ENCODE measurements at places on chromosomes 7 and 10.
A peak's percentile ranks its signal among the peaks of the same experiment; 100 is the strongest.

GRCh38 chr7:87797395-87797794 is 78.8 kb downstream of the SLC25A40 start:
- no peak for DNase-seq

DNA sequence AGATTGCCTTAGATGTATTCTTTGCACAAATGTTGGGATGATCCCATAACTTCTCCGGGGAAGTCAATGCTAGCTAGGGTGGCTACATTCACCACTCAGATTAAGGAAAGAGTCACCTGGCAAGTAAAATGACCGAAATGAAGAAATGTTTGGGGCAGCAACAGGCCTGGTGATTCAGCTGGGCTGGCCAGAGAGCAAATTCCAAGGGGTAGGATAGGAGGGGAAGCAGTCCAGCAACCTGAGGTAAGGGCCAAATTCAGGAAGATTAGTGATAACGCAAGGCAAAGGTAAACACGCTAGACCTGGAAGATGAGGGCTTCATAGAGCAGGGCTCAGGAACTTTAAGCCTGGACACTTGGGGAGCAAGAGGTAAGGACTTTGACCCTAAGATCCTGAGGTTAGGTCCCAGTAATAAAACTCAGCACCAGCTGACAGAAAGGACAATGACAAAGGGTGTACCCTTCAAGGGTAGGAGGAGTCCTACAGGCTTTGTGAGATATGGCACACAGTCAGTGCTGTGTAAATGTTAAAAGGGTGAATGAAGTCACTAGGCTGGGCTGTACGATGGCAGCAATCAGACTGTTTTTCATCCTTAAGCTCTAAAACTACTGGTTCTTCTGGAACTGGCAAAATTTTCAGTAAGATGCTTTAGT is 22.7 kb upstream of the SMNDC1 start:
- DNase-seq, result no peak

- no peak for DNase-seq
These were observed 198.5 kb downstream of the PAXIP1 start for GRCh38 chr7:154804449-154804848.

DNA sequence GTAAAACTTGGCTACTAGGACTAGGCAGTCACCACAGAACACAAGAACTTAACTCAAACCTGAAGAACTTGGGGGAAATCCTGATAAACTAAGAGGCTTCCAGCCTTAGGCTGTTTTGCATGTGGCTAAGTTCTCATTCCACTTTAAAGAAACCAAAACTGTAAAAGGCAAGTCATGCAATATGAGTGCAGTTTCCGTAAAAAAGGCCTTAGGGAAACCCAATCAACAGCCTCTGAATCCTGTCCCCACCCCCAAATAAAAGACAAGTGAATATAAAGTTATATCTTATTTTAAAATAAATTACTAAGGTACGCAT is 95.1 kb downstream of the USP6NL start:
- DNase-seq, result no peak

DNA sequence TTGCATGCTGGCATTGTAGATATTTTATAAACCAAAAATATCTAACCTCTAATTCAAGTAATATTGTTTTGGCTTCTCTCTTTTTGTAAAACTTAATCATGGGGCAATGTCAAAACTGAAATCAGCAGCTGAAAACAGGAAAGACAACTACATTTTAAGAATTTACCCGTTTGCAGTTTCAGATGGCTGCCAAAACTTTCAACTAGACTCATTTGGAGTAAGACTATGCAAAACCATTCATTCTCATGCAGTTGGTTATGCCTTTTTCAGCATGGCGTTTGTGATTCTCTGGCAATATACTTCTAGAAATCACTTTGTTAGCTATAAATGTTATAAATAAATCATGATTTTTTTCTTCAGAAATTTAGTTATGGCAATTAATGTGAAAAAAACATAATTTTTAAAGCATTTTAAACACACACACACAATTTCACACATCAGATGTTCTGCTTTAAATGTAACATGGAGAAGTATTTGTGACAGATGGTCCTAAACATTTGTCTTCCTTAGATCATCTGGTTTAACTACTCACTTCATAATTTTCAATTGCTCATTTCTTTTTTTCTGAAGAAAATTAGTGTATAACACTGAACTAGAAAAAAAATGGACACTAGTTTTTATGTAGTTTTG is 116.4 kb downstream of the ITGB8 start:
- DNase-seq, result no peak

- DNase-seq, result peak; percentile 89
These were observed 3.7 kb downstream of the ELOVL3 start for GRCh38 chr10:102229810-102230263.

DNA sequence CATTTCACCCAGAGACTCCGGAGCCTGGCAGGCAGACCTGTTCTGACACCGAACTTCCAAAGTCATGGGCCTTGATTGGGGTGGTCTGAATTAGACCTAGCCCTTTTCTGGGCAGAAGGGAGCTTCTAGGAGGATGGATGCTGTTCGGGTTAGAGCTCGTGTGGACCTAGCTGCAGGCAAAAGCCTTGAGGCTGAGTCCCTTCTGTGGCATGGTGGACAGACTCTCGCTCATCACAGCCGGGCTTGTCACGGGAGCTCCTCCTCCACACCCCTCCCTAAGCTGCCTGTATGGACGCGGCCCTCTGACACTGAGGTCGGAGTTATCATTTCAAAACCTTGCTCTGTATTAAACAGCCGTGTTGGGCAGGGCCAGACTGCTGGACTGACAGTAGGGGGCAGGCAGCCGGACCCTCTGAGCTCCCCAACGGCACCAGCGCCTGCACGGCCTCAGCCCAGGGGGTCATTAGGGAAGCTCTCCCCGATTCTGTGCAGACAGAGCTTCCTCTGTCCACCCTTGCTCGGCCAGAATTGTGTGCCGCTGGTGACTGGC is 2.2 kb downstream of the IRF5 start:
- DNase-seq, result no peak

- DNase-seq, result no peak
These were observed 17.5 kb downstream of the CFAP69 start for GRCh38 chr7:90262438-90262837.

GRCh38 chr10:102741726-102742237 is 2.0 kb upstream of the WBP1L start:
- no peak for DNase-seq

DNA sequence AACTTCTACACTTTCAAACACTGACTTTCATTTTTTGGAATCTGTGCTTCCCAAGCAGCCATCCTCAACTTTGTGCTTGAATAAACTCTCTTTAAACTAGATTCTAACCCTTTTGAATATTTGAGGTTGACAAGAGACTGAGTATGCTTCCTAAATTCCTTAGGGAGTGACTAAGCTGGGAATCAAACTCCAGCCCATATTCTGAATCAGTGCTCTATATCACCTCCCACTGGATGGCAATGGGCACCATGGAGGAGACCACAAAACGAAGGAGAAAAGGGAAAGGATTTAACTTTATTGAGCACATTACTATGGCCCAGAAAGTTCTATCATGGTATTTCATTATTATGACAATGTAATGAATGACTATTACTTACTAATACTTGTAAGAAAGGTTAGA is 17.2 kb upstream of the SLC26A4 start:
- DNase-seq, result no peak

DNA sequence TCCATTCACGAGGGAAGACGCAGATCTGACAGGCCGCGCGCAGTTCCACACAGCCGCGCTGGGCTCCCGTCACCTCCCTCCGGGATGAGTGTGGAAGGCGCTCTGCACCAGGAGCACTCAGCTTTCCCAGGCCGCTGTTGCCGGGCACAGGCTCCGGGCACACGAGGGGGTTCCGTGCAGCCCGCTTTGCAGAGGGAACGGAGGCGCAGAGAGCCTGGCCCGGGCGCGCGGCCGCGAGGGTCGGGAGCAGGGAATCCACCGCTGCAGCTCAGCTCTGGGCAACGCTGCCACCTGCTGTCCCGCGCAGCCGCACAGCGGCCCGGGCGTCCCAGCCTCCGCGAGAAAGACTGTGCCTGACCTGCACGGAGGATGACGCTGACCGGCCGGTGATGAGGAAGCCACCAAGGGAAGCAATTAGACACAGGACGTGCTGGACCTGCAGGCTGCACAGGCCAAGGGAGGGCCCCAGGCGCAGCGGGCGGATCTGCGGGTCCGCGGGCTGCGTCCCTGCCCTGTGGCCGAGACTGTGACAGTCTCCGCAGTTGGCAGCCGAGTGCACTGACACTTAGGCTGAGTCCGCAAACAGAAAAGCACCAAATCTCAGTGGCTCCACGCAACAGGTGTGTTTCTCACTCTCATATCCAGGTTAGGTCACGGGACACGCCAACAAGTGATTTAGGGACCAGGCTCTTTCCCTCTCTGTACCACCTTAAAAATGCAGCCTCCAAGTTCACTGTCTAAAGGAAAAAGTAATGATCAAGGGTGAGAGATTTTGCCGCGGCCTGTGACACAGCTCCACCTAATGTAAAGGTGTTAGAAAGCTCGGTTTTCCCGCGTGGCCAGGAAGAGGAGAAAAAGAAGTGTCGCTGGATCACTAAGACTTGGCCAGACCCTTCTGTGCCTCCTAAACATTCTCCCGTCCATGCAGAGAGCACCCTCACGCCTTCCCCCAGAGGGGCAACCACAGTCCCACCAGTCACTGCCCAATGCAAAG is 94.5 kb downstream of the SEC61G start:
- DNase-seq, result no peak

GRCh38 chr10:30980951-30981616 is 50.6 kb downstream of the ZNF438 start:
- no peak for DNase-seq

DNA sequence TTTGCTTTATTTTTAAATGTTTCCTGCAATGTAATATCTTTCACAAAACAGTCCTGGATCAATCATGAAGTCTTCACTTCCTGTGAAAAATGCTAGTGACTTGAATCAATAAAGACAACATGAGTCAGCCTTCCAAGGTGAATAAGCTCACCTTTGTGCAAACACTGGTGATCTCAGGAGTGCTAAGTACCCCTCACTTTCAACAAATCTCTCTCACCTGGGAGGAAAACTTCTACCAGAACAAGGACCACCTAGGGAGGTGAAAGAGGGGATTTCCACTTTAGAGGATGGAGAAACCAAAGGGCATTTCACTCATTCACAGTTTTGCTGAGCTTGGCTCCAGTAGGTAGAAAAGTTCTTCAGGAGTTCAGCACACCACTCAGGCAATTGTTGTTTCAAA is 64.8 kb downstream of the CALD1 start:
- no peak for DNase-seq

DNA sequence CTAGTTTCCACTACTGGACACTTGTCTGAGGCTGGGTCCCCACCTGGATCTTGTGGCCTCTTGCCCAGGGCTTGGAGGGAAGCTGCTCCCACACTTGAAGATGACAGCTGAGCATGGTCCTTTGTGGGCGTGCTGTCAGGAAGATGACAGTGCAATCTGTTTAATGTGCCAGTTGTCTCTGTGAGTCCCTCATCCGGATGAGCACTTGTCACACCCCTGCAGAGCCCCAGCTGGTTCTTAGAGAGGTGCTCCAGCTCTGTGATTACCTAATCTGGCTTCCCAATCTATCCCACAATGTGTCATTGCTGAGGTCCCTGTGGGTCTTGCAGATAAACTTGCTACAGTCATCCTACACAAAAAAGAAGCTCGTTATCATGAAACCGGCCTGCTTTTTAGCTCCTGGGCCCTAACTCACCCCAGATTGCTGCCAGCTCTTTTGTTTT is 34.8 kb upstream of the CCSER2 start:
- DNase-seq, result no peak

DNA sequence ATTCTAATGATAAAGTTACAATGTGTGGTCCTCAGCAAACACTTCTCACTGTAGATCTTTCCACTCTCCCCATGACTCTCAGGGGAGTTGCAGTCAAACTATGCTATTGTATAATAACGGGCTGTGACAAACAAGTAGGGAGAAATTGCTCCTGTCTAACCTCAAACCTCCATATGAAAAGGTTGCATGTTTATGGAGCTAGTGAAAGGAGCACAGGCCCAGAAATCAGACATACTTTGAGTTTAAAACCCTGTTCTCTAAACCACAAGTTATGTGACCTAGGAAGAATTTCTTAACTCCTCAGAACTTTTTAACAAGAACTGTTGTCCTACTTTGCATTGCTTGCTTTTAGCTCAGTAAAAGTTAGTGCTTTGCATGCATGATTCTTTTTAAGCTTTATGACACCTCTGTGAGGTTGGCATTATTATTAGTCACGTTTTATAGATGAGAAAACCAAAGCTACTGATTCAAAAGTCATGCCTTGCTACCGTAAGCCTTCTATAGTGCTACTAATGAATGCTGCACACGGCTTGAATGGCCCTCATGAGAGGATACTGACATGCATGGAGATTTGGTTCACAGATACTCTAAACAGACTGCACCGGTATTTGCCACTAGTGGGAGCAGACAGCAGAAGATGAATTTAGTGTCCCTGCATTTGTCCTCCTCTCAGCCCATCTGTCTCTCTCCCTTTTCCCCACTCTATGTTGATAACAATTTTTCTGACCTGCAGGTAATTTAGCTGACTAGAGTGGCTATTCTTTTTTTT is 129.5 kb upstream of the PCGF5 start:
- no peak for DNase-seq

DNA sequence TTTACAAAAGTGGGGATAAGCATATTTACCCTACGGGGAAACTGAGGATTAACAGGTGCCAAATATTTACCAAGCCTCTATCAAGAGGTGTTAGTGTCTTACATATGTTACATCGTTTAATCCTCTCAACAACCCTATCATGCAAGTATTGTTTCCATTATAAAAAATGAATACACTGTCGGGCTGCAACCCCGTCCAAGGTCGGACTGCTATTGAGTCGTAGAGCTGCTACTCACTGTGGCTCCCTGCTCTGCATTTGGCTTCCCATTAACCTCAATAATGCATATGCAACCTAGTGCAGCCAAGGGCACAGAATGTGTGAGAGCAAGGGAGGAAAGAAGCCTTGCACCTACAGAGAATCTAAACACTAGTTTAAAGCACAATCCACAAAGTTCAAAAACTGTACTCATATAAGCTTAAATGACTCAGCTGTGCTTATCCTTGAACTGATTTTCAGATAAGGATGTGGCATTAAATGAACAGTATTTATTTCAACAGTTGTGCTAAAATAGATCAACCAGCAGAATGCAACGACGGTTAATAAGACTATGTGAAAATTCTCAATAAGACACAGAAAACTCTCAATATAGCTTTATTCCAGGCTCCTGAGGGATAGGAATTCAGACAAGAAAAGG is 49.9 kb downstream of the UBE2H start:
- DNase-seq, result no peak

- DNase-seq, result no peak
These were observed 72.7 kb downstream of the PLCE1 start for GRCh38 chr10:94066411-94066810.

- DNase-seq, result no peak
These were observed 31.4 kb downstream of the SVIL start for GRCh38 chr10:29603223-29603896.

GRCh38 chr7:95180-95862 is 97.0 kb upstream of the FAM20C start:
- DNase-seq, result no peak

DNA sequence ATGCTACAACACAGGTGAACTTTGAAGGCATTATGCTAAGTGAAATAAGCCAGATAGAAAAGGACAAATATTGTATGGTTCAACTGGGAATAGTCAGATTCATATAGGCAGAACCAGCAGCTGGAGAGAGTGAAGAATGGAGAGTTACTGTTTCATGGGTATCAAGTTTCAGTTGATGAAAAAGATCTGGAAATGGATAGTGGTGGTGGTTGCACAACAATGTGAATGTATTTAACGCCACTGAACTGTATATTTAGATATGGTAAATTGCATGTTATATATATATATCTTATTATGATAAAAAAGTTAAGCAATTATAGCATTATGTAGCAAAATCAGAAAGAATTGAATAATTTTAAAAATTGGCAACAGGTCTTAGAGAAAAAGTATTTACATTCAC is 3.9 kb downstream of the LMBR1 start:
- DNase-seq, result no peak
